ENCODE measurements at places on chromosomes 16 and 17.

DNA sequence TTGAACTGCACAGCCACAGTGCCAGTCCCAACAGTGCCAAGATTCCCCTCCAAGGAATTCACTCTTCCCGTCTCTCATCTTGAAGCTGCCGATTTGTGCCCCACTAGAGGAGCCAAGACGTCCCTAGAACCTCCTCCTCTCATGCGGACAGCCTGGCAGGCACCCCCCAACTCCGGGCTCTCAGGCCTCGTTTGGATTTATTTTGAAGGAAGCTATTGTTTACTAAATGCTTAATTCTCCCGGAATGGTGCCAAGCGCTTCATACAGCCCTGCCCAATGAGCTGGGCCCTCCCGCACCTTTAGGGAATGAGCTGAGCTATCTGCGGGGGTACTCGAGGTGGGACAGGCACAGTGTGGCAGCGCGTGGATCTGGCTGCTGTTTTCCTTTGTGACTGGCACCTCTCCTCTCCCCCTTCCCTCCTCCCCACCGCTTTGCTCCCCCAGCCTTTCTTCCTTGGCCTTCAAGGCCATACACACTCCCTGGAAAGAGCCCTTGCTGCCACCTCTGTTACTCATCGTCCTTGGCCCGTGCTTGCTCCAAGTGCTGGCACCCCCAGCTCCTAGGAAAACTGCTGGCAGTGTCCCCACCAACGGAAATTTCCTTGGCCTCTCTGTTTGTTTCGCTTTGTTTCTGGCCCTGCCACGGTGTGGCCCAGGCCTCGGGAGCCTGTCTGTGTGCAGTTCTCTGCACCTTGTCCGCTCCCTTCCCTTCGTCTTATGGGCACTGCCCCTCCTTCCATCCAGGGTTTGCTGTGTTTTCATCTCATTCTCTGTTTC lies 49.9 kb upstream of the CDR2 start:
- peak; percentile 43 for DNase-seq

DNA sequence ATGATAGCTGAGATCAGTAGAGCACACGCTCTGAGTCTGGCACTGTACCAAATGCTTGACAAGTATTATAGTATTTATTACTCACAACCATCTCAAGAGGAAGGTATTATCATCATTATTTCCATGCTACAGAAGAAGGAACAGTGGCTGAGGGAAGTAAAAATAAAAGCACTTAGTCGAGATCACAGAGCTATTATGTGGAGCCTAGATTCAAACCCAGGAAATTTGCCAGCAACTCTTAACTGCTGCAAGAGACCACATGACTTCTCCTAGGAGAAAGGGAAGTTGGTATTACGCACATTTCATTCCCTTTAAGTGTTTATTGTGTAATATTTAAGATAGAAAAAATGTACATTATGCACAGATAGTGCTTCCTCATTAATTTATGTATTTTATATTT lies 1.0 kb upstream of the RHOT1 start:
- no peak for DNase-seq

DNA sequence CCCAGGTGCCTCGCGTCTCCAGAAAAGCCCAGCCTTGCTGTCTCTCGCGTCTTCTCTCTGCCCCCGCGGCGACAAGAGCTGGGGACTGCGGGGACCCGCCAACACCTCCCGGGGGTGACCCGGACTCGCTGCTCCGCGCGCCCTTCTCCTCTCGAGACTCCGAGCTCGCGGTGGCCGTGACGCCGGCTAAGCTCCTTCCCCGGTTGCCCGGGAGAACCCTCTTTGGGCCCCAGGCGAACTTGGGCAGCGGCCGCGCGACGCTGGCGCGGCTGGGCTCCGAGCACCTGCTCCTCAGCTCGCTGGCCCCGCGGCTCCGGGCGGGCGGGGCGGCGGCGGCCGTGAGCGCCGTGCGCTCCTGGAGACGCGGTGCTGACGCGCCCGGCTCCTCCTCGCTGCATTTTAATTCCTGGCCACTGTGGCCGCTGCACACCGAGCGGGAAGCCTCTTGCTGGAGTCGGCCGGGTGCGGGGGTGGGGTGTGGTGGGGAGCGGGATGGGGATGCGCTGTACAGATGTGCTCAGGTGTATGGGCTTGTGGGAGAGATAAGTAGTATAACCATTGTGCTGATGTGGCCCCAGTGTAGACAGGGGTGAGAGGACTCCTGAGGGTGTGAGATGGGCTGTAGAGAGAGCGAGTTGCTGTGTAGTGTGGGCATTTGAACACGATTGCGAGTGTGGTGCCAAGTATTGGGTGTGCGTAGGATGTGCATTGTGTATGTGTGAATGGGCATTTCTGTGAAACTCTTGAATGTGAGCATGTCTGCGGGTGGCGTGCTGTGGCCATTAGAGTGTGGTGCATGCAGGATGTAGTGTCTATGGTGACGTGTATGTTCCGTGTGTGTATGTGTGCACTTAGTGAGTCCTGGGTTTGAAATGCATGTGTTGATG lies at the start of gene ASIC2:
Gene ASIC2, minus strand, starts transcription at position 315 of the 887 bp plus-strand sequence.
- DNase-seq, result peak; percentile 88

DNA sequence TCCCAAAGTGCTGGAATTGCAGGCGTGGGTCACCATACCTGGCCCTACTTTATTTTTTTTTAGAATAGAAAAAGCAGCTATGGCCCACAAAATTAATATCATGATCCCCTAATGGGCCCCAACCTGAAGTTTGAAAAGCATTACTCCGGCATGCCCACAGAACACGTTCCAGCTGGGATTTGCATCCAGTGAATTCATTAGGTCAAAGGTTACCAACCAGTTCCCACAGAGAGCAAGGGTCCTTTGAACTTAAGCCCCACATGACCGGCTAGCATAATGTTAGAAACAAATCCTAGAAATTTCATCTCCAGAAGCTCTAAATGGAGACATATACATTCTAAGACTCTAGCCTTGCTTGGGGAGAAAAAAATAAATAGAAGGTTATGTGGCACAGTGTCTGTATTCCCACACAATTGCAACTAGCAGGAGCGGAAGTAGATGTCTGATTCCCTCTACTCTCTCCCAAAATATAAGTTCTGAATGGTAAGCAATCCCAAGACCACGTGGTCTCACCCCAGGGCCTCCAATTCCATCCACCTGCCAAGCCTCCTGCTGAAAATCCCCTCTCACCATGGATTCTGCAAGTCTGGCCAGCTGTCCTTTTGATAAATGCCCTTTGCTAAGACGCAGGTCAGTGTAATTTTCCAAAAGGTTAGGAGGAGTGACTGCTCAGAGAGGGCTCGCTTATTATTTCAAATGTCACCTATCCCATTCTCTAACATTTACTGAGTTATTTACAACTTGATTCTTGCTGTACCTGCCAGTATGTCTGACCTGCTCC lies 395.8 kb downstream of the NPIPA8 start:
- no peak for DNase-seq

DNA sequence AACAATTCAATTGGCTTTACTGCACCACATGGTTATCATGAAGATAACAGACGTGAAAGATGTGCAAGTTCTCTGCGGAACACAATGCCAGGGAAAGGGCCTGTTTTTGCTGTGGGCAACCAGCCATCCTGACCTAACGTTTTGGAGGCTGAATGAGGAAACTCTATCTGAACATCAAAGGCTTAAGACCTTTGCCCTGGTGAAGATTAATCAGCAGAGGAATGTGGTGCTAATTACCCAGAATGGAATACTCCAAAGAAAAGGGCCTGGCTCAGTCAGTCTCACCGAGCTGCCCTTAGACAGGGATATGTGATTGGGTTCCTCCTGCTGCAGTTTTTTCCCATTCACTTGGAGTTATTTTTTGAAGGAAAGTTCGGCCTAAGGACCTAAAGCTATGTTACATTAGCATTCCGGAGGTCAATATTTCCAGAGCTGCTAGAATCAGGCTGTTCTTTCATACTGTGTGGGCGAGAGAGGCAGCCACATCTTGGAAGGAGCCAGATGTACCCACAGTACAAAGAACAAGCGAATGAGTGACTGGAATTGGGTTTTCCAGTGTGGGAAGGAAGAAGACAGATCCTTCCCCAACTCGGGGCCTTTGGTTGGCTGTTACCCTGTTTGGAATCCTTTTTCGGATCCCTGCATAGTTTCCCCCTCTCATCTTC lies 15.5 kb downstream of the ASIC2 start:
- no peak for DNase-seq

DNA sequence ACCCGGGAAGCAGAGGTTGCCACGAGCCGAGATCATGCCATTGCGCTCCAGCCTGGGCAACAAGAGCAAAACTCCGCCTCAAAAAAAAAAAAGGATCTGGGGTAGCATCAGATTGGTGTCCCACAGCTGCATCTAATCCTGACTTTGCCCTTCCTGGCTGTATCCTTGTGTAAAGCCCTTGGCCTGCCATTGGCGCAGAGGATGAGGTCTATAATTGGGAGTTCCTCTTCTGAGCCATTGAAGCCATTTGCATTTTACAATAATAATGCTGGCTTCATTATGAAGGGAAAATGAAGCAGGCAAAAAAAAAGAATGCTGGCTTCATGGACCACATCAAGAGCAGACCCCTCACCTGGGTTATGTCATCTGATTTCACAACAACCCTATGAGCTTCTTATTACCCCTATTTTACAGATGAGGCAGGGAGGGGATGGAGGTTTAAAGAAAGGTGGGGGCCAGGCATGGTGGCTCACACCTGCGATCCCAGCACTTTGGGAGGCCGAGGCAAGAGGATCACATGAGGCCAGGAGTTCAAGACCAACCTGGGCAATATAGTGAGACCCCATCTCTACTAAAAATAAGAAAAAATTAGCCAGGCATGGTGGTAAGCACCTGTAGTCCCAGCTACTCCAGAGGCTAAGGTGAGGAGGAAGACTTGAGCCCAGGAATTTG lies 1.2 kb upstream of the LITAFD start:
- no peak for DNase-seq

DNA sequence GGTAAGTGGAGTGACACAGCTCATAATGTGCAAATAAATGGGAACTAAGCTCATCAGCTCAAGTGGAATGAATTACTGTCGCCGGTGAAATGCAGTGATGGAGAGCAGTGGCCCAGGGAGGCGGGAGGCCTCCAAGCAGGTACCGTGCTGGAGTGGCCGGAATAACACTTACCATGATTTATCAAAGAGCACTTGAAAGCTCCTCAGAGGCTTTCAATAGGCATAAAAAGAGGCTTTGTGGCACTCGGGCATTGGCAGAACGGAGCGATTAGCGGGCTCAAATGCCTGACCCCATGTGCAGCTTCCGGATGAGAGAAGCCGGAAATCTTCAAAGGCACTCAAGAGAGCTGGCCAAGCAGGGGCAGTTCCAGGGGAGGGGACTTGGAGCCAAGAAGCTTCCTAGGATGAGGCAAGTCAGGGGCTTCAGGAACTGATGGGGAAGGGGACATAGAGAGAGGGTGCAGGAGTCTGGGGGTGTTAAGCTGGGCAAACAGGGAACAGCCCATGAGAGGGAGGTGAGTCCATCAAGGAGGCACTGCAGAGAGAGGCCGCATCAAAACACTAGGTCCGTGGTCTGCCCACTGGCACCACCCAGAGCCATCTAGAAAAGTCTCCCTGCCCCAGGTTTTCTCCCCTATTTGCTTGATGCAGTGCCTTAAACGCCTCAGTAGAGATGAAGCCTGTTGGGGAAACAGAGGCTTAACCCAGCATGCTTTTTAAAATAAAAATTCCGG lies 144.0 kb upstream of the IRX6 start:
- DNase-seq, result no peak

GRCh38 chr17:66405836-66406677 lies 103.6 kb downstream of the PRKCA start:
- no peak for DNase-seq

DNA sequence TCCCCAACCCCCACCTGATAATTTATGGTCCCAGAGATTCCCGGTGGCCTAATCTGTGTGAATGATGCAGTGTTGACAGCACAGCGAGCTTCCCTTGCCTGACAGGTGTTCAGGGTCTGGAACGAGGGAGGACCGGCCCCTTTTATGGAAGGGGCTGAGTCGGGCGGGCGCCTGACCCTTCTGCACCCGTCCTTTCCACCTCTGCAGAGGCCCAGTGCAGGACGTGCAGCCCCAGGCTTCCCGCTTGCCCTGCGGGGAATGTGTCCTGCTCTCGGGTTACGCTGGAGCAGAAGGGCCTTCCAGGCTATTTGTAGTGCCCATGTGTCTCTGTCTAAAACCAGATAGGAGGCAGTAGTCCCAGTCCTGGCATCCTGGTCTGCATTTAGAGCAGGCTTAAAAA lies 16.2 kb downstream of the SMTNL2 start:
- no peak for DNase-seq

DNA sequence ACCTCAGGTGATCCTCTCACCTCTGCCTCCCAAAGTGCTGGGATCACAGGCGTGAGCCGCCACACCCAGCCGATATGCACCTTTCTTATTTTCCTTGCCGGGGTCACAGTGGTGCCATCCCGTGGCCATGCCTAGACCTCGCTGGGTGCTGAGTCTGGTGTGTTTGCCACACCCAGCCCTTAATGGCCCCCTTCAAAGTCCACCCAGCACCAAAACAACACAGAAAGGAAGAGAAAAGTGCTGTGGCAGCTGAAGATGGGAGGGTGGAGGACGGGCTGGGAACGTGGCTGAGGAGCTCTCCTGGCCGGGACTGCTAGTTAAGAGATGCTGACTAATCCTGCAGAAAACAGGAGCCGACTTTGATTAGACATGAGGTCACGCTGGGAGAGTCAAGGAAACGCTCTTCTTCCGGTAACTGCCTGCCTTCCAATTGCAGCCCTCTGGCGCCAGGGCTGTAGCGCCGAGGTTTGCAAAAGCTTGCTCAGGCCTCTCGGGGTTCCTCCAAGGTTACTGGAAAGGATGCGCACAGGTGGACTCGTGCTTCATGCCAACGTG lies 10.9 kb downstream of the SLC43A2 start:
- no peak for DNase-seq

DNA sequence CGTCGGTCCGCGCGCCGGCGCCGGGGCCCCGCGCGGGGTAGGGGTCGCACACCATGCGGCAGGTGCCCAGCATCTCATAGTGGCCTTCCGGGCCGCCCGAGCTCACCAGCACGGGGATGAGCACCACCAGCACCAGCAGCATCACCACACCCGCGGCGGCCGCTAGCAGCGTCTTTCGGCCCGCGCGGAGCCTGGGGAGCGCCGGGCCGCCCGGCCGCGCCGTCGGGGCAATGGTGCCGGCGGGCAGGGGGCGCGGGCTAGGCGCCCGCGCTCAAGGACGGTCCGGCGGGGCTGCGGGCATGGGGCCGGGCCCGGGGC lies 237 bp downstream of the C1QL1 start:
- DNase-seq, result no peak

GRCh38 chr16:28062847-28063521 lies 530 bp downstream of the GSG1L start:
- no peak for DNase-seq

DNA sequence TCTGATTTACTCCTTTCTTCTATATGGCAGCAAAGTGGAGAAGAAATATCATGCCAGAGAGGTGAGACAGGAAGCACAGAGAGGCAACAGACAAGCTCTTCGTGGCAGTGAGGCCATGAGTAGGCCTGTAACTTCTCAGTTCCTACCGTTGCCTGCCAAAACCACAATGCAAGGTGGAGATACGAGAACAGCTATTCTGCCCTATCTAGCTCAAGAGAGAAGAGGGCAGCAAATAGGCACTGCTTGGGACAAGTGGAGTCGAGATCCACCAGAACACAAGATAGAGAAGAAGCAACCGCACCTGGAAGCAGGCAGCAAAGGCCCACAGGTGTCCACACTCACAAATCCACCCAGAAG lies 24.8 kb downstream of the RANBP10 start:
- no peak for DNase-seq
